Islet precursor cell (in vitro differentiated cells): ENCODE measurements at places on chromosomes 11 and 22.

DNA sequence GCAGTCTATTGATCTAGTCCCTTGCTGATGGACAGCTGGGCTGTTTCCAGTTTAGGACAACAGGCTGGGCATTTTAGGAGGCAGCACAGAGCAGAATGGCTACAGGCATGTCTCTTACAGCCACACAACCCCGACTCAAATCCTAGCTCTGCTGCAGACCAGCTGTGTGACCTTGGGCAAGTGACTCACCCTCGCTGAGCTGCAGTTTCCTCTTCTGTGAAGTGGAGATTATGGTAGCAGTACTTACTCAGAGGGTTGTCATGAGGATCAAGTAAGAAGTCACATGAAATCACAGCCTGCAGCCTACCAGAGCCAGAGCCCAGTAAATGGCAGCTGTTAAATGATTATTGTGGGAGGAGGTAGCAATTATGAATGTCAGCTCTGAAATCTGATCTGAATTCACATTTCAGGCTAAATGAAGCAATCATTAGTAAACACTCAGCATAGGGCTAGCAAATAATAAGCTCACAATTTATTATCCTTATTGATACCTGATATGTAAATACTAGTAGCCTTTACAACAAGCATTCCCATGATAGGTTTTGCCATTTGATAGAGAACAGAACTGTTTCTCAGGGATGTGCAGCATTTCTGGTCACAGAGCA, 58.9 kb downstream of the MYEOV start:
- DNase-seq = peak; percentile 92

- DNase-seq = peak; percentile 62
Observed at GRCh38 chr11:77030834-77031414, 3.3 kb upstream of the B3GNT6 start.

DNA sequence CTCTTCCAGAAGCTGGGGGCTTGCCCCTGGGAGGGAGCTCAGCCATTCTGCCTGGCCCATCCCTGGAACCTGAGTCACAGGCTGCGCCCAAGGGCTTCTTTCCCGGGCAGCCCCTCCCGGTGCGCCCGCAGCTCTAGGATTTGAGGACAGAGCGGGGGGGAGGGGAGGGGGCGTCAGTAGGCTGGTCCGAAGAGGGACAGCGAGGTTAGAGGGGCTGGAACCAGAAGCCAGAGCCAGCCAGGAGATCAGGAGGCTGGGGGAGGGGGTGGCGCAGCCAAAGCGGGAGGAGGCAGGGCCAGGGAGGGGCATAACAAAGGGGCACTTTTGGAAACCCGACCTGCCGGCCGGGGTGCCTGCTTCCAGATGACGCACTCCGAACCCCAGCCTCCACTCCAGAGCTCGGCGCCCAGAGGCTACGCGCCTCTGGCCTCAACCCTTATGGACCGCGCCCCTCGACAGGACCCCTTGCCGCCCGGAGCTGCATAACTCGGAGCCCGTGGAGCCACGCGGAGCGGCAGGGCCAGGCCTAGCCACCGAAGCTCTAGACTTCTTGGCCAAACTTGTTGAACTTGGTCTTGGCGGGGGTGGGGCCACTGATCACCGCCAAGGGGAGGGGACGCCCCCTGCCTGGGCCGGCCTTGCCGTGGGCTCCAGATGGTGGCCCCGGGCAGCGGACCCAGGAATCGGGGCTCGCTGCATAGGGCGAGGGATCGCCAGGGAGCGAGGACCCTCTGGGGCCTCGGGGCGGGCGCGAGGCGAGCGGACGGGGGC, 744 bp downstream of the PACSIN3 start:
- peak; percentile 97 for DNase-seq

GRCh38 chr11:118901494-118902335, 18.0 kb downstream of the CXCR5 start:
- no peak for DNase-seq

GRCh38 chr11:113553235-113553634, 78.0 kb upstream of the DRD2 start:
- DNase-seq = peak; percentile 96

DNA sequence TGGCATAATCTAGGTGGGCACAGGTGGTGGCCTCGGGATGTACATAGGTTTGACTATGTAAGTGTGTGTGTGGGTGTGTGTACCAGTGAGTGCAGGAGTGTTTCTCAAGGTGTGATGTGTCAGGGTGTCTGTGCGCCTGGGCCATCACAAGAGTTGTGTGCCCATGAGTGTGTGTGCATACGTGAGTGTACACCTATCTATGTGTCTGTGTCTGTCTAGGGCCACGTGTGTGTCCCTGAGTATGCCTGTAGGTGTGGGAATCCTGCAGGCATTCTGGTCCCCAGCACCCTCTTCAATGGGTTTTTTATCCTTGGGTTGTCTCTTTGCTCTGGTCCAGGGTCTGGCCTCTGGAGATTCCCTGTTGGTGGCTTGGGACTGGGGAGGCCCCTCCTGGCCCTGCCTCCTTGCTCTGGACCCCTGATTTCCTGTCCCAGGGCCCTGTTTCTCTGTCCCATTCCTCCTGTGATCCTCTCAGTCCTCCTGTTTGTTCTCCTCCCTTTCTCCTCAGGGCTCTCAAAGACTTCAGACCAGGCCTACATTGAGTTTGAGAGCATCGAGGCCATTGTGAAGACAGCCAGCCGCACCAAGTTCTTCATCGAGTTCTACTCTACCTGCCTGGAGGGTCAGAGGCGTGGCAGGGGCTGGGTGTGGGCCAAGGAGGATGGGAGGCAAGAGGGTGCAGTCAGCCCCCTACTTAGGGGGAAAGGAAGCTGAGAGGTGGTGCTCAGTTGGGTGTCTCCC, 9.4 kb downstream of the INPPL1 start:
- DNase-seq = no peak

DNA sequence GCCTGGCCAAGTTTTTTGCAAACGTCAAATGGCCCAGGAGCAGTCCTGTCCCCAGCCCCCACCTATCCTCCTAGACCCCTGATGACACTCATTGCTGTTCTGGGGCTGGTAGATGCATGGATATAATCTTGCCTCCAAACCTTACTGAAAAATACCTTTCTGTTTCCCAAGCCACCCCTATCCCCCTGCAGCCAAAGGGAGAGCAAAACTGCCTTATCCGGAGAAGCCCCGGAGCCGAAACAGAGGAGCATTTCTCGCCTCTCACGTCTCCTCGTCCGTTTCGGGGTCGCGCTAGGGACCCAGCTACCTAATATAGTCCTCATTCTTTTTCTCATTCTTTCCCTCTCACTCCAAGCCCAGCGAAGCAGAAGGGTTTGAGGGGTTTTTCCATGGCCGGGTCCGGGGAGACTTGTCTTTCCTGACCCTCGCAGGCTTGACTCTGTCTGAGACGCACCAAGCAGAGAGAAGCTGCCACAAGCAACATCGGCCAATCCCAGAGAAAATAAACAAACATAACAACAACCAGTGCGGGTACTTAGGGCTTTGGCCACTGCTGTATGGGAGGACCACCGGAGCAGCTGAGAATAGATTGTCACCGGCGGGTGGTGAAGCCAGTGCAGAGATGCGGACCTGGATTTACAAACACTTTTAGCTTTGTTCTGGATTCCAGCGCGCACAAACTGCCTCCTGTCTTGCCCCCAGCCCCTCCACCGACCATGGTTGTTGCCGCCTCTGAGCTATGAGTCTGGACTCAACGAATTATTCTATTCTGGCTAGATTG, 1.6 kb downstream of the BSX start:
- peak; percentile 52 for DNase-seq

- DNase-seq = no peak
Observed at GRCh38 chr11:88469561-88470225, 132.2 kb upstream of the CTSC start.

DNA sequence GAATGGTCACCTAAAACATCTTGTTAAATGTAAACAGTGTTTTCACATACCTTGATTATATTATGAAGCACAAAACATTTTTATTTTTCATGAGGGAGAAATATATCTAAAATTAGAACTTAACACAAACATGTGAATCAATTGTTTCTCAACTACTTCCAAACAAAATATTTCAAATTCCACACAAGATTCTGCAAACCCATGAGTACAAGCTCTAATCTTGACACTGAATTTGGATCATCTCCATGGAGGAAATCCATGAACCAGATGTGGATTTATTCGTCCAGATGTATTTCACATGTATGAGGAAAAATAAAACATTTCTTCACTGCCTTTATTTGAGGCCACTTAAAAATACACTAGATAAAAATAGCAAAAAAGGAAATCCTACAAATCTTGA, 184.2 kb downstream of the SBF2 start:
- DNase-seq = no peak

- no peak for DNase-seq
Observed at GRCh38 chr11:61873588-61874376, 17.6 kb downstream of the FADS3 start.

DNA sequence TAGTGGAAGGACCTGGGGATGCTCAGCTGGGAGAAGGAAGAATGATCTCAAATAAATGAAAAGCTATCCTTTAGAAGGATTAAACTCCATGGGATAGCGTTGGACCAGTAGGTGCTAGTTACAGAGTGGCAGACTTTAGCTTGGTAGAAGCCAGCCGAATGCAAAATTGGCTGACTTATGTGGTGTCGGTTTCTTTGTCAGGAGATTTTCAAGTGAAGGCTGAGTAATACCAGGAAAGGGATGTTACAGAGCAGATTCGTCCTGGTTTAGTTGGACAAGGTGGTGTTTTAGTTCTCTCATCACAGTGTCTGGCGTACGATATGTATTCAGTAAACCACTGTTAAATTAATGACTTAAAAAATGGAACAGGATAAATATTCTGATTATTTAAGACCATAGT, 26.0 kb downstream of the FDX1 start:
- DNase-seq = no peak

GRCh38 chr11:124865902-124866851, 945 bp downstream of the ROBO3 start:
- DNase-seq = peak; percentile 66

- no peak for DNase-seq
Observed at GRCh38 chr11:126700768-126701519, 299.6 kb downstream of the KIRREL3 start.

DNA sequence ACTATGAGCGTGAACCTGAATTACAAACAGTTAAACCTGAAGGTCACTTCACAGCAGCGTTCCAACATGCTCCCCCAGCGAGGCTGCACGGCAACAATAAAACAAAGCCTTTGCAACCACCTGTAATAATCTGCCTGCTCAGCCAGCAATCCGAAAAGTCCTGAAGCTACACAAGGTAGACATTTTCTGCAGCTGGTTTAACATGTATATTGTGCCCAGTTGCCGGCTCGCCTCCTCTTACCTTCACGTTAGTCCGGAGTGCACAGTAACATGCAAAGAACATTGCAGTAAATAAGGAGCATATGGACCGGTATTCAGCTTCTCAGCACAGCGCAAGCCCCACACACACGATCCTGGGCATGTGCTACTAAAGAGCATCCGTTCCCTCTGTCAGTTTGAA, 704.3 kb downstream of the DLG2 start:
- no peak for DNase-seq

GRCh38 chr22:49186762-49187161, 640.9 kb downstream of the BRD1 start:
- DNase-seq = no peak

DNA sequence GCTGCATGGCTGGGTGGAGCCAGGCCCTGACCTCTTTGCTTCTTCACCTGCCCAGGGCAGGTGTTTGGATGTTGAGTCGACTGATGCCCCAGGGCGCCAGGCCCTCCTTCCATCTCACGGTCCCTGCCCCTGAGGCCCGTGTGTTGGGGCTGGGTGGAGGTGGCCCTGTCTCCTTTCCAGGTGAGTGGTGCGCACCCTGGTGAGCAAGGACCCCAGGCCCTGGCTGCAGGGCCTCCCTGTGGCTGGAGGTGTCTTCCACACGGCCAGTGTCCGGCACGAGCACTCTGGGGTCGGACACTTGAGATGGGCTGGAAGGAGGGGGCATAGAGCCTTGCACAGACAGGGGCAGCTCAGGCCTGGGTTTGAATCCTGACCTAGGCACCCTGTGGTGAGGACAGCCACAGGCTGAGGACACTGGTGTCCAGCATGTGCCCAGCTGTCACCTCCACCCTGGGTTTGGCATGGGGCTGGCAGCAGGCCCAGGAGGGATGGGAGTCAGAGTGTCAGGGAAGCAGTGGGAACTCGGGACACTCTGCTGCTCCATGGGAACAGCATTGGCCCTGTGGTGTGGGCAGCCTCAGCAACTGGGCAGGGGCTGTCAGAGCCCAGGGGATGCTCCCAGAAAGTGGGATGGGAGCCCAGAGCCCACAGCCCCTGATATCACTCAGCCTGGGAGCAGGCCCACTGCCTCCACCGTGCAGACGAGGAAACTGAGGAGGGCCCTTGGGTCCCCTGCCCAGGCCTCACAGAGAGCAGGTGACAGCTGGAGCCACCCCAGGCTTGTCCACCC, 37.1 kb upstream of the CCDC188 start:
- DNase-seq = no peak

DNA sequence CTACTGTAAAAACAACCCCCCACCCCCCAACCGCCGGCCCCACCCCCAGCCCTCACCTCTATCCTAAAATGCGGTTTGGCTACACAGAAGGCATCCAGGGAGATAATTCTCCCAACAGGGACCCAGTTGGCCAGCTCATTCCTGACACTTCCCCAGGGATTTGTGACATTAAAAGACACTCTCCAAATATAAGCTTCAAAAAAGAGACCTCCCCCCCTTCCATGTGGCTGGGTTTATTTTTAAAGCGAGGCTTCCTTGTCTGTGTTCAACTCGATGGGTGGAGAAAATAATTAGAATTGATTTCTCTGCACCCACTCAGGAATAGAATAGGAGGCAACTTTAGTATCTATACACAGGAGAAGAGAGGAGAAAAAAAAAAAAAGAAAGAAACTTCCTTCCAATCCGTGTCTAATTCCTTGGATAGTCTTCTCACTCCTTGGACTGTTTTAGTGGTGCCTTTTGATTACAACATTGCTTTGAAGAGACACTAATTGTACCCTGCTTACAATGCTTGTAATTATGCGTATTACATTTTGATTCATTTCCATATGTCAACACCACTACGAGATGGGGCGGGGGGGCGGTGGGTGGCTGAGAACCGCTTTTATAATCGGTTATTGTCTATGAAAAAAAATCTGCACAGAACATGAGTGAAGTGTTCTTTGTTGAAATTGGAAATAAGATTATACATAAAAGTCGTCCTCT, 500.4 kb downstream of the MIAT start:
- no peak for DNase-seq

GRCh38 chr11:37942081-37942480, 1344.0 kb upstream of the RAG2 start:
- DNase-seq = no peak

GRCh38 chr11:99260696-99261095, 239.9 kb downstream of the CNTN5 start:
- no peak for DNase-seq

- no peak for DNase-seq
Observed at GRCh38 chr11:23778971-23779370, 717.9 kb upstream of the LUZP2 start.

- no peak for DNase-seq
Observed at GRCh38 chr11:64314146-64314804, 3.1 kb downstream of the TRMT112 start.

DNA sequence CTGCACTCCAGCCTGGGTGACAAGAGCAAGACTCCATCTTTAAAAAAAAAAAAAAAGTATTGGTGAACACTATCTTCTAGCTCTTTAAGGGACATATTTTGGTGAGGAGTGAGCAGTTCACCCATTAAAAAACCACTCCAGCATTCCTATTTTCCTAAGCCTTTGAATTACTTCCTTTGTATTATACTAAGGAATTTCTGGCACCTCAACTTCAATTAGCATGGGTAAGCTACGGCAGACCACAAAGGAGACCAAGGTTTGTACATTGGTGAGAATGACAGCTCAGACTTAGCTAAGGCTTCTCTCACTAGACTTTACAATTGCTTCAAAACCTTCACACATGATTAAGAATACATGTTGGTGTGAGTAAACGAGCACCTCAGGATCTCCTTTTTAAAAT, 57.0 kb upstream of the BIRC3 start:
- no peak for DNase-seq

- DNase-seq = no peak
Observed at GRCh38 chr11:130420478-130421198, 7.8 kb downstream of the ADAMTS8 start.

GRCh38 chr11:10080138-10080537, 213.9 kb downstream of the SBF2 start:
- no peak for DNase-seq
